ENCODE measurements at places on chromosomes 1 and 21. TPM values are rescaled to one million over a fixed set of nuclear protein-coding genes. Genes with fewer than 3 reads are reported as not detected.

Gene C1orf167
- 2.7 TPM for total RNA-seq

Gene KRTAP10-10
- not detected for total RNA-seq

Gene TEKT2
- total RNA-seq, result not detected

Gene OPTC
- not detected for total RNA-seq

Gene CRP
- not detected for total RNA-seq

Gene CHI3L2
- 3.7 TPM for total RNA-seq

Gene SFN
- not detected for total RNA-seq

Gene SPRR2E
- total RNA-seq, result not detected

Gene IL24
- not detected for total RNA-seq

Gene UBE2J2
- 34.7 TPM for total RNA-seq

Gene CD34
- total RNA-seq, result 72.5 TPM

DNA sequence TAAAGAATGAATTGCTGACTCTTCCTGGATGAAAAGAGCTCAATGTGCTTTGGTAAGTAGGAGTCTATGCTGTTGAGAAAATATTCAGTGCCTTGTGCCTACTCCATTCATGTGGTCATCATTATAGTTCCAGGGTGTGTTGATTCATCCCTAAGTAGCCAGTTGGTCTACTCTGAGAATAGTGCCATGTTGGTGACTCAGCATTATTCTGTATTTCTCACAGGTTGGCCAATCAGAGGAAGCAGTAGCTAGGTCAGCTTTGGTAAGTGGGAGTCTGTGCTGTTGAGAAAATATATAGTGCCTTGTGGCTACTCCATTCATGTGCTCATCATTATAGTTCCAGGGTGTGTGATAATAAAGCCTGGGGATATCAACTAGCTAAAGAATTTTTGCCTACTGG lies 397.3 kb downstream of the AGBL4 start:
- no peak for DNase-seq

DNA sequence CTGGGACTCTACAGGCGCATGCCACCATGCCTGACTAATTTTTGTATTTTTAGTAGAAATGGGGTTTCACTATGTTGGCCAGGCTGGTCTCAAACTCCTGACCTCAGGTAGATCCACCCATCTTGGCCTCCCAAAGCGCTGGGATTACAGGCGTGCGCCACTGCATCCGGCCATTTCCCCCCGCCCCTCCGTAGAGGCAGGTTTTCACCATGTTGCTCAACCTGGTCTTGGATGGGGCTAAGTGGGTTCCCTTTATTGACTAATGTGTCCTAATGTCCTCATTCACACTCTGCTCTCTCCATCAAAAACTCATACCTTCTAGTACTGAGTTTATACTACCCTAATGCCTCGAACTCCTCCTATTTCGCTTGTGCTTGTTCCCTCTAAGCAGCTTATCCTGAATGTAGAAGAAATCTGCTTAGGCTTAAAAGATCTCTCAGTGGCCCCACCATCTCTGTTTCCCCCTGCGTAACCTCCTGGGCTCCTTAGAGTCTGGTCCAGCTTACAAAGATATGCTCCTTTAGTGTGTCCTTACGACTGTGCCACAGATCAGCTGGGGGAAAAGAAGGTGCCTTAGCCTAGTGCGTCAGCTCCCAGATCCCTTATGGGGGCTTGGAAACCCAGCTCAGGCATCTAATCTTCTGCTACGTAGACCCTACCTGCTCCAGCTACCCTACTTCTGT lies 8.0 kb downstream of the GNAT2 start:
- DNase-seq, result no peak

GRCh38 chr1:2027961-2028583 lies 8.9 kb downstream of the GABRD start:
- DNase-seq, result no peak

DNA sequence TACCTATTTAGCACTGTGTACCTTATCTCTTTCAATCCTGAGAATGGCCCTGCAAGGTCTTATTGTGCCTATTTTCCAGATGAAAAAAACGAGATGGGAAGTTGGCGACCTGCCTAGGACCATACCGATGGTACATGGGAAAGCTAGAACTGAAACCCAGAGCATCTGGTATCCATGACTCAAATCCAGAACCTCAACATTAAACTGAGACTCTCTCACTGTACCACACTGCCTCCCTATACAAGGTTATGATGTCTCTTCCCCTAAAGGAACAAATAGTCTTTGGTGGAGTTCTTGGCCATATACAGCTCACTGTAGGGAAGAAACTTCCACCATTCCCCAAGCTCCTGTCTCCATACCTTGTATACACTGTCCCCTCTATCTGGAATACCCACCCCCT lies 110.7 kb downstream of the TNR start:
- DNase-seq, result no peak

DNA sequence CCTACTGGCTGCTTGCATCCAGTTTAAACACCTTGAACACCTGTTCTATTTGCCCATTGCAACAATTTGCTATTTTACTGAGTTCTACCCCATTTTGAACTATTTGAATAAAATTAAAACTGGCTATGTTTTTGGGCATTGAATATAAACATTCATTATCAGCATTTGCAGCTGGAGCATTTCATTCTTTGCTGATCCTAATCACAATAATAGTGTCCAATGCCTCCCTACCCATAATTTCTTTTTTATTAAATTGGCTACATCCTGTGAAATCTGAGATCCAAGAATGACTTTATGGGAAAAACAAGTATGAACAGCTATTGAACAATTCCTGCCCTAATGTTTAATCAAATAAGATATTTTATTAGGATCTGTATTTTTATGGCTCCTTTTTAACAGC lies 447.9 kb downstream of the PLA2G4A start:
- DNase-seq, result no peak

GRCh38 chr1:35702508-35702907 lies 16.2 kb downstream of the C1orf216 start:
- no peak for DNase-seq

GRCh38 chr1:89274411-89274857 lies 1.8 kb upstream of the GBP5 start:
- DNase-seq, result no peak

GRCh38 chr1:230167419-230167852 lies 100.4 kb downstream of the GALNT2 start:
- DNase-seq, result peak; percentile 32

DNA sequence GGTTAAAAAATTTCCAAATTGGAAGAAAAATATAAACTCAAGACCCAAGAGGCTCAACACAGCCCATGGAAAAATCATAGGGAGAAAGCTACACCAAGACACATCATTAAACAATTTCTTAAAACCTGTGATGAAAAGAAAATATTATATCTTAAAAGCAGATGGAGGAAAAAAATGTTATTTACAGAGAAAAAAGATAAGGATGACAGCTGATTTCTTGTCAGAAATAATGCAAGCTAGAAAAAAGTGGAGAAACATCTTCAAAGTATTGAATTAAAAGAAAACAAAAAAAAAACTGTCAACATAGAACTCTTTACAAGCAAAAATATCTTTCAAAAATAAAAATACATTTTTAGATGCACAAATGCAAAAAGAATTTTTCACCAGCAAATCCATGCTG lies 930.5 kb downstream of the ADGRL2 start:
- no peak for DNase-seq

DNA sequence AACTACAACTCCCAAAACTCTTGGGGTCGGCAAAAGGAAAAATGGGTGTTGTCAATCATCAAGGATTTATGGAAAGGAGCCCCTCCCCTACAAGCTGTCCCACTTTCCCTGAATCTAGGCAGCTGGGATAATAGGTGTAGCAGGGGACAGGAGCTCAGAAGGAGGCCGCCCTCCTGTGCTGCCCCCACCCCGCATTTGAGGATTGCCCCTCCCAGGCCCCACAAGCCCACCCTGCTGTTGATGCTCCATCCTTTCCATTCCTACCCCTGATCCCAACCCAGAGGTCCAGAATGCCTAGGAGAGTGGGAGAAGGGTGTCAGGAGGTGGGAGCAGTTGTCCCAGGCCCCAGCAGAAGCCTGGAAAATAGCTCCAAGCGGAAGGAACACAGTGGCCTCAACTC lies 1.9 kb upstream of the MRPL24 start:
- peak; percentile 4 for DNase-seq

DNA sequence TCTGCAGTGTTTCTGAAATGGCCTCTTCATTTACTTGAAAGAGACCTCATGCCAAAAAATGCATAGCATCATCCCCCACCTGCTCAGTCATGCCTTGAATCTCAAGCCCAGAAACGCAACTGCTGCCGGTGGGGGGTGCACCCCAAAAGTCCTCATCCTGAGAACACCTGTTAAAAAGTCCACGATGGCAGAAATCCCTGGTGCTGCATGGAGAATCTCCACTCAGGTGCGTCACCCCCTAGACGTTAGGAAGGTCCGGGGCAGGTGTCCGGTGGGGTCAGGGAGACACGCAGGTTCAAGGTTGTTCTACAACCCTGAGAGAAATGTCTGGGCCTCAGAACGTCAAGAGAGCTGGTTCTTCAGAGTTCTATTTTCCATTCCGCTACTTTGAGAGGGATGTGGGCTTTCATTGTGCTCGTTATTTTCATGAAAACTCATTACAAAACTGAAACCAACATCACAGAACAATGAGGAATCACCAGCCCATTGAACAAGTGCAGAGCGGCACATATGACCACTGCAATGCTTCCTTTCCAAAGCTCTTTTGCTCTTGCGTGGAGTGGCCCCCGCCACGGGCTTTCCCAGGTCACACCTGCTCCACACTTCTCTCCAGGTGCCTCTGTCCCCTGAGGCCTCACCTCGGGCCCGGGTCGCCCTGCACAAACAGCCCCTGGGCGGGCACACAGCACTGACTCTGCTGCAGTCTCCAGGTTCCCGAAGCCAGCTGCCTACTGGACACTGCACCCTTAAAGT lies 201.9 kb downstream of the TOMM20 start:
- no peak for DNase-seq

DNA sequence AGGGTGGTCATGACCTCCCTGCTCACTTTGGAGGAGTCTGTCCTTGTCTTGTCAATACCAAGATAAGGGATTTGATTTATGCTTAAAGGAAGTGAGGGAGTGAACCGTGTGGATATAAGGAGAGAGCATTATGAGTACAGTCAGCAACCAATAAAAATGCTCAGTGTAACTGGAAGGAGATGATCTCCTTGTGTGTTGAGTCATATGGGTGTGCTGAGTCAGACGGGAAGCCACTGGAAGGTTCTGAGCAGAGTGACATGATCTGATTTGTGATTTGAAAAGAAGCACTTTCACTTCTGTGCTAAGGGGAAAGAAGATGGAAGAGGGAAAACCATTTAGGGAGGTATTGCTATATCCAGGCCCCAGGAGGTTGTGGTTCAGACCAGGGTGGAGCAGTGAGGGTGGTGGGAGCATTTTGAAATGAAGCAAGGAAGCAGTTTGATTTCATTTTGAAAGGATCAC lies 2.5 kb upstream of the BCL10 start:
- no peak for DNase-seq

DNA sequence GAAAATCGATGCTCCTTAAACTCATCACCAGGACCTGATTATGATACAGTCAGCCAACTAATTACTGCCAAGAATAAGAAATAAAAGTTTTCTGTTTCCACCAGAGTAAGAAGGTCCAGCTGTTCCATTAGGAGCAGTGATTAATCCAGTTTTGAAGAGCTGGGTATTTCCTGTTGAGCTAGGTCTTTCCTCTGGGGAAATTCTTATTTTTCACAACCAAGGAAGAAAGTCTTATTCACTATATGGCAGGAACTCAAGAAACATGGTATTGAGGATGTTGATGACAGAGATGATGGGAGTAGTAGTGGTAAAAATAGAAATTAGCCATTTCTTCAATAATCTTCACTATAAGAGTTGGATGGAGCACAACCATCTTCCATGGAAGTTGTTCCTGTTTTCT lies 374.6 kb upstream of the RUNX1 start:
- DNase-seq, result no peak

GRCh38 chr1:60449876-60450275 lies 376.3 kb upstream of the C1orf87 start:
- no peak for DNase-seq

- DNase-seq, result peak; percentile 60
Observed at GRCh38 chr1:82485591-82486369, 685.0 kb downstream of the ADGRL2 start.

GRCh38 chr1:40092241-40092640 lies 4.8 kb downstream of the PPT1 start:
- DNase-seq, result no peak

GRCh38 chr1:233598891-233599541 lies 14.9 kb upstream of the KCNK1 start:
- no peak for DNase-seq

Measured in Right ventricle myocardium superior (tissue), 1 donor.